ENCODE measurements at places on chromosomes 2 and 18. TPM values are rescaled to one million over a fixed set of nuclear protein-coding genes. Genes with fewer than 3 reads are reported as not detected.

Gene SIX2
- 0.14 TPM for total RNA-seq

DNA sequence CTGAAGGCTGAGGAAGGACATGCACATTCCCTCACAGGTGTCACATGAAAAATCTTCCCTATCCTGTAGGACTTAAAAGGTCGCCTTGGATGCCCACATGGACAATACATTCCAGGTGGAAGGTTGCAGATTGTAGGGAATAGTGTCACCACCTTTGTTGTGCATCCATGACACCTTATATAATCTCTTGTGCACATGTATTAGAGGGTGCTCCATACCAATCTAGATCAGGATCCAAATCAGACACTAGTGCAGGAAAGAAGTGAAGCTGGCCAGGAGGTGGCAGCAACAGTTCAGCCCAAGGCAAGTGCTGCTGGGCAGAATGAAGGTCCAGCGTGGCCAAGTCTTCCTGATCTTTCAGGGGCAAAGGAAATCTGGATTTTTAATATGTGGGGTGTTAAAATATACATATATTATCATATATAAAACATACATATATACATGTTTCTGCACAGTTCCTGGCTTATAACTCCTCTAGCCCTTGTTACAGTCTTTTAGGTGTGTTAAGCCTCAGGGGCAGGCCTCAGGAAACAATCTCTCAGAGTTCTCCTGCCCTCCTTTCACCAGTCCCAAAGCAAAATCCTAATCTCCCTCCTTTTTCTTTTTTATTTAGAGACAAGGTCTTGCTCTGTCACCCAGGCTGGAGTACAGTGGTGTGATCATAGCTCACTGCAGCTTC, 16.6 kb downstream of the NIF3L1 start:
- peak; percentile 27 for DNase-seq

Gene MAL
- total RNA-seq = not detected

DNA sequence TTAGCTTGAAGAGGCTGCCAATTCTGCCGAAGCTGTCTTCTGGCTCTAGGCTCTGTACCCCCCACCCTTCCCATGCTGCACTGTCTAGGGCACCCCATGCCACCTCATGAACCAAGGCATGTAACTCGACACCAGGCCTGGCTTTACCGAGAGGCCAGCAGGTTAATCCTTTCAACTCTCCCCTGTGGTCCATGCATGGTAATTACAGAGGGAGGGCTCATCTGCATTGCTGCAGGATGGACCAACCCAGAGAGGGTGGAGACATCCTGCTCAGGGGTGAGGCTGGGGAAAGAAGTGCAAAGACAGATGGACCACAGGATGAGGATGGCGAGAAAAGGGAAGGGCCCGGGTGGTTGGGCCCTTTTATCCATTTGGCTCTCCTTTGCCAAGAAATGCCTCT, 65.8 kb downstream of the KCTD1 start:
- no peak for DNase-seq

DNA sequence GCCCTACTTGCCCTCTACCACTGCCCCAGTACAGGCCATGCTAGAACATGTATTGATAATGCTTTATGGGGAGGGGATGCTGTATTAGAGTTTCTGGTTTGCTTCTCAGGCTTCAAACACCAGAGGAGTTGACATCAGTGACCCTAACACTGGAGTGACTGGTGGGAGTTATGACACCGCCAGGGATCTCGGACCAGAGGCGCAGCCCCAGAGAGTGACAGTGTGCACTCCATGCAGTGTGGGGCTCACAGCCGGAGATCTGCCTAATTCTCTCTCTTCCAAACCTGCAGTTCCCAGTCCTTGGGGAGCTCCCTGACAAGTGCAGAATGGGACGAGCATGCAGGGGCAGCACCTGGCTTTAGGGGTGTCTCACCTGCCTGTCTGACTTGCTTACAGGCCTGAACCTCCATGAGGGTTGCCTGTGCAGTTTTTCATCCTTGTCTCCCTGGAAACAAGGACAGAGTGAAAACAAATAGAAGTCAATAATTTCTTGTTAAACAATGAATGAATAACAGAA, 244.9 kb upstream of the MYT1L start:
- no peak for DNase-seq

- no peak for DNase-seq
These were observed 726.0 kb upstream of the RAB6C start for GRCh38 chr2:129253461-129253812.

GRCh38 chr18:58407649-58408407, 221.1 kb downstream of the ALPK2 start:
- DNase-seq = no peak

Gene SPDYA
- 0.79 TPM for total RNA-seq

Gene WDR35
- 13.6 TPM for total RNA-seq

DNA sequence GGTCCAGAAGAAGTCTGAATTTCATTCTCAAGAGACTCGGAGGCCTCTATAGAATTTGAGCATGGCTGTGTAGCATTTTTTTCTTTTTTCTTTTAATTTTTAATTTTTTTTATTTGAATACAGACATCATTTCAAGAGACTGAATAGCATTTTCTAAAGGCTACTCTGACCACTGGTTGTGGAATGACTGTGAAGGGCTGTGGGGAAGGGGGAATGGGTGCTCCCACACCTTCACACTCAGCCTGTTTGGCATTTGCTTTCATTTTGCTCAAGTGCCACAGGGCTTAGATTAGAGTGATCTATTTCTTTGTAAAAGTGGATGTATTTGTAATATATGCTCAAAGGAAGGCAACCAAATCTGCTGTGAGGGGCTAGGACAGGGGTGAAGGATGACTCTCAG, 142.0 kb upstream of the SPOPL start:
- no peak for DNase-seq

DNA sequence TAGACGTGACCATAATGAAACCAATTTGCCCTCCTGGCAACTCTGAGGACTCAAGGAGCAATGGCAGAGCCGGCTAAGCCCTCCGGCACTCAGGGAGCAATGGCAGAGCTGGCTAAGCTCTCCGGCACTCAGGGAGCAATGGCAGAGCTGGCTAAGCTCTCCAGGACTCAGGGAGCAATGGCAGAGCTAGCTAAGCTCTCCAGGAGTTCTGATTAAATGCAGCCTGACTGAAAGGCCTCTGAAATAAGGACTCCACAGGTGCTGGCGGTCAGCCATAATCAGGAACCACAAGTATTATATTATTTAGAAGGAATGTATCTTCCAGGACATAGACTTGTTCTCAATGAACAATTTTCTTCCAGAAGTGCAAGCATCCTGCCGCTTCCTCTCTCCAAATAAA, 65.2 kb downstream of the C2orf76 start:
- no peak for DNase-seq

Gene ABCA12
- under 0.01 TPM for total RNA-seq

- no peak for DNase-seq
These were observed 189.3 kb downstream of the LTBP1 start for GRCh38 chr2:33136056-33136455.

- DNase-seq = peak; percentile 44
These were observed 22.8 kb downstream of the CCNYL1 start for GRCh38 chr2:207734264-207734635.

Gene CDH19
- total RNA-seq = not detected

DNA sequence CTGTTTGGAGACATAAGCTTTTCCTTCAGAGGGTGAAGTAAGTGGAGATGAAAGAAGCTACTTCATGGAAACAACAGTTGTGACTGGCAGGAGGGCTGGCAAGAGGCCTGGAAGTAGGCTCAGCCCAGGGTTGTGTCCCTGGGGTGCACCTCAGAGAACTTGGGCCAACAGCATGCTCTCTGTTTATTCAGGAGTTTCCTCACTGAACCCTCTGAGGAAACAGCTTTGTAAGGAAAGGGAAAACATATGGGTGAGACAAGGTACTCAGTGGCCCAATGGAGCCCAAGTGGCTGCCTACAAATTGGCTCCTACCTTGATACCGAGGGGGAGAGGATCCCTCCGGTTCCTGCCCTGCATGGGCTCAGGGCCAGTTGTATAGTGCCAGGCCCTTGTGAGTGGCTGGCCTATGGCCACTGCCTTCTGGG, 115.5 kb upstream of the ITGA6 start:
- peak; percentile 88 for DNase-seq

DNA sequence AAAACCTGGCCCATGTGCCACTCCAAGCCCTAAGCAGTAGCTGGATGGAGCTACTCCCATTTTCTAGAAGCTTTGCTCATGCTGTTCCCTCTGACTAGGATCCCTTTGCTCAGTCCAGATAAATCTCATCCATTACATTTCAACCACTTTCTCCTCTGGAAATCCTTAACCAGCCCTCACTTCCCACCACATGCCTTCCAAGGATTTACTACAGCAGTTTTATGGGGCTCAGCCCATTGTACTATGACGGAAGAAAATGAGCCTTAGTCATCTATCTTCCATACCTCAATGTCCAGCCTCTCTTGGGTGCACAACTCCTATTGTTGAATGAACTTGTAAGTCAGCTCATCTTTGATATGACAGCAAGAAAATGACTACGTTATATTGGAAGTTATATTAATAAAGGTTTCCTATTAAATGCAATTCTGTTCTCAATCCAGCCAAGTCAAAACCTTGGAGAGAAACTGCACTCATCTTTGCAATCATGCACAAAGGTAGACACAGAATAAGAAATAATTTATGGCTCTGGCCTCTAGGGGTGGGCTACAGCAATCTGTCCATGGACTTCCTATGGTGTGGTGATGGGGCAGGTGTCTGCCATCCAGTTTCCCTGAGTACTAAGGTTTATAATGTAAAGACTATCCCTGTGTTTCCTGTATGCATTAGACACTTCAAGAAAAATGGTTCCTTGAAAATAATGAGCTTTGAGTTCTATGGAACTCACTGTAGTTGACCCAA, 3.4 kb downstream of the B4GALT6 start:
- no peak for DNase-seq

Gene PROM2
- 0.07 TPM for total RNA-seq

DNA sequence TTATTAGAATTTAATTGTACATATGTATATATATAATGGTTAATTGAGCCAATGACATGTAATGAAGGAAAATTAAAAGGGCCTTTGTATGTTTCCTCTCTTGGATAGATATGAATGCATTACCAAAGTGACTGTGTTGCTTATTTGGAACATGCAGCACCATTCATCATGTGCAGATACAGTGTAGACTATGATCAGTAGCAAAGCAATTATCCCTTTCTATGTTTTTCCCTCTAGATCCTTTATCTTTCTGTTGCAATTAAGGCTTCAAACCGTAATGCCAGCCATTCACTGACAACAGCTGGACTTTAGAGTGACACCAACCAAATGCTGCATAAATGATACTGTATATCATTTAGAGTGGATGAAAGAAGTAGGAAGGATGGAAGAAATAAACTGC, 565.2 kb downstream of the NRXN1 start:
- no peak for DNase-seq

- no peak for DNase-seq
These were observed 4.3 kb downstream of the SMYD5 start for GRCh38 chr2:73218298-73218697.

GRCh38 chr18:13246591-13246990, 28.0 kb downstream of the LDLRAD4 start:
- DNase-seq = no peak

GRCh38 chr2:44560352-44560751, 198.6 kb downstream of the CAMKMT start:
- DNase-seq = no peak

Gene RGPD3
- 0.20 TPM for total RNA-seq

GRCh38 chr2:170824526-170825015, 7.9 kb downstream of the GAD1 start:
- DNase-seq = no peak
